ENCODE measurements at places on chromosomes 2 and 18.

DNA sequence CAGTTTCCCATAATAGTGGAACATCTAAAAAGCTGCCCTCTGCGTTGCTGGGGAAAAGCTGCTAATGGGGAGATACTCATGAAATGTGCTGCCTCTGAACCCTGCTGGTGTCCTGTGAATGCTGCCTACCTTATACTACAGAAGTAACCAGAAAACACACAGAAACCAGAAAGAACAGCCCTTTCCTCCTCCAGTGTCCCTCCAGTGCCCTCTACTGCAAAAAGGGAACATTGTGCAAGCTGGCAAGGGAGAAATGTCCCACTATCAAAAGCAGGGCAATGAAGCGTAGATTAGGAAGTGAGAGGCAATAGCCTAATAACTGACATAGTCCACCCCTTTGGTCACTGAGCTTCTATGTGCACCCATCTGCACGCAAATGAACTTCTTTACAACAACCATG, 162.7 kb upstream of the ETAA1 start:
- DNase-seq, result peak; percentile 28

GRCh38 chr2:9629222-9630116, 1.3 kb downstream of the YWHAQ start:
- peak; percentile 53 for DNase-seq

DNA sequence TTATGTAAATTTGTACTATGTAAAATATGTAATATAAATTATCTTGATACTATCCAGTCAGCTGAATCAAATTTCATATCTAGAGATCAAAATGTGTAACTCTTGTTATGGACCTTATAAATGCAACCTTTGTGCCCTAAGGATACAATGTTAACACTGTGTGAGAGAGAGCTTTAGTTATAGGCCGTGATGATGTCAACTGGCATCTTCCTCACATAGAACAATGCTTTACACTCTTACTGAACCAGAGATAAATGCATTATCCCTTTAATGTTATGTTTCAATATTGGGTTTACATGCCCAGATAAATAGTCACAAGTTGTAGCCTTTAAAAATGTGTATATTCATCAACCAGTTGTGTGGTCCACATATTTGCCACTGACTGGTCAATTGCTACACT, 115.1 kb downstream of the KCNJ3 start:
- no peak for DNase-seq

- DNase-seq, result no peak
Measured at GRCh38 chr2:100596465-100596864, 33.7 kb downstream of the PDCL3 start.

DNA sequence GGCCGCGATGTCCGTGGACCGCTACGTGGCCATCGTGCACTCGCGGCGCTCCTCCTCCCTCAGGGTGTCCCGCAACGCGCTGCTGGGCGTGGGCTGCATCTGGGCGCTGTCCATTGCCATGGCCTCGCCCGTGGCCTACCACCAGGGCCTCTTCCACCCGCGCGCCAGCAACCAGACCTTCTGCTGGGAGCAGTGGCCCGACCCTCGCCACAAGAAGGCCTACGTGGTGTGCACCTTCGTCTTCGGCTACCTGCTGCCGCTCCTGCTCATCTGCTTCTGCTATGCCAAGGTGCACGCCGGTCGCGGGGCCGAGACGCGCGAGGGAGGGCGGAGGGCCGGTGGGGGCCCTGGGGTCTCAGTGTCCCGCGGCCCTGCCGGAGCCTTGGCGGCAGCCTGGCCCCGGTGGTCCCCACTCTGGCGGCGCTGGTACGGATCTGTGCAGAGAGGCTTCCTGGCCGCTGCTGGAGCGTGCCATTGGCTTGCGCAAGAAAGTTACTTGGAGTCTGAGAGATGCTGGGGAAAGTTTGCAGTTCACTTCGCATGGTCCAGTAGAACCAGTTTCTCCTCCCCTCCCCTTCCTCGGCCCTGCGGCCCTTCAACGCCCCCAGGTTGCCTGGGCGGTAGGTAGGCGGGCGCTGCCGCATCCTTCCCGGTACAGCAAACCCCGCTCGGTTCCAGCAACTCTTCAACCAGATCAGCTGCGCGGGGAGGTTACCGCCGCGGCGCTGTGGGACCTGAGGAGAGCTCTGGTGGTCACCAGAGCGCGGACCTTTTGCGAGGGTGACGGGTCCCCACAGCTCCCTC, 1.5 kb downstream of the GALR1 start:
- DNase-seq, result no peak

DNA sequence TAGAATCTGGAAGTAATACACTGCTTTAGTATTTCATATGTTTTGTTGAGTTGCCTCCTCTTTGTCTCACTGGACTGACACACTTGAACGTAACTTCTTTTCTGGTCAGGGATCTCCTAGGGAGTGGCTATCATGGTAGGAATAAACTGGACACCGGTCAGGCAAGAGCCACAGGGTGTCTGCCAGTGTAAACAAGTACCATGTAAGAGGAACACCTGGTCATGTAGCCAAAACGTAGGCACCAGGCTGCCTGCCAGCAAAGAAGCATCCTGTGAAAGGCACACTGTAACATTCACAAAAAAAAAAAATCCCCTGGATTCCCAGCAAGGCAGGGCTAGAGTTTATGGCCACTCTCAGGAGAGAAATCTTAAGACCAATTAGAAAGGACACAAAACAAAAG, 372.8 kb upstream of the RND3 start:
- DNase-seq, result no peak

GRCh38 chr2:236972491-236973342, 113.0 kb upstream of the COPS8 start:
- DNase-seq, result peak; percentile 78

DNA sequence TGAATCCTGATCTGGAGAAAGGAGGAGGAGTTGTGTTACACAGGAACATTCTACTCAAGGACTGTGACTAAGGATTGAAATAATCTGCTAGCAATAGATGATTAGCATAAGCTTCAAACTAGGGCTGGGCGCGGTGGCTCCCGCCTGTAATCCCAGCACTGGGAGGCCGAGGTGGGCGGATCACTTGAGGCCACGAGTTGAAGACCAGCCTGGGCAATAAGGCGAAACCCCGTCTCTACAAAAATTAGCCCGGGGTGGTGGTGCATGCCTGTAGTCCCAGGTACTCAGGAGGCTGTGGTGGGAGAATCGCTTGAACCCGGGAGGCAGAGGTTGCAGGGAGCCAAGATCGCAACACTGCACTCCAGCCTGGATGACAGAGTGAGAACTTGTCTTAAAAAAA, 1.5 kb downstream of the TRMT61B start:
- DNase-seq, result no peak

- DNase-seq, result no peak
Measured at GRCh38 chr2:158828378-158829164, 33.5 kb downstream of the DAPL1 start.

DNA sequence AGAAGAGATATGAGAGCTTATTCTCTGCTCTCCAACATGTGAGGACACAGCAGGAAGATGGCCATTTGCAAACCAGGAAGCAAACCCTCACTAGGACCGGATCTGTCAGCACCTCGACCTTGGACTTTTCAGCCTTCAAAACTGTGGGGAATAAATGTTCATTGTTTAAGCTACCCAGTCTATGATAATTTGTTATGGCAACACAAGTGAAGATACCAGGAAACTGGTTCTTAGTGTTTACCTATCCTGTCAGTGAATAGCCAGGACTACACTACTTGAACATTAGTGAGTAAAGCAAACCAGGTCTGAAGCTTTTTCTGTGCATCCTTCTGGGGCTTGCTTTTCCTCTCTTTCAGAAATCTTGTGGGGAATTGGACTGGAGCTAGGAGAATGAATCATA, 44.4 kb upstream of the BARD1 start:
- no peak for DNase-seq

DNA sequence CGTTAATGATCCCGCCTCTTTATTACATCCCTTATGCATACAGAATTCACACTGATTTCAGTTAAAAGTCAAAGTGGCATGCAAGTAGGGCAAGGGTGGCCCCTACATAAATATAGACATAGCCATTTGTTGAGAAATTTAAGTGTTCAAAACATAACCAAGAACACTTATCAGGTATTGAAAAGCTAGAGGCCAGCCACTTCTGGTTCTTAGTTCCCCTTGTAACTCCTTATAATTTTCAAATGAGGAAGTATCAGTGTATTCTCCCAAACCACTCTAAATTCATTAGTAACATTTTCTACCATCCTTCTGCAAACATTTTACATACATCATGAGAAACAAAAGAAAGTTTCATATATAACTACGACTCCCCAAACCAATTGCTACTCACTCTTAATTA, 5.8 kb upstream of the ARL5A start:
- DNase-seq, result no peak

- DNase-seq, result no peak
Measured at GRCh38 chr2:85143463-85144082, 10.4 kb downstream of the TCF7L1 start.

DNA sequence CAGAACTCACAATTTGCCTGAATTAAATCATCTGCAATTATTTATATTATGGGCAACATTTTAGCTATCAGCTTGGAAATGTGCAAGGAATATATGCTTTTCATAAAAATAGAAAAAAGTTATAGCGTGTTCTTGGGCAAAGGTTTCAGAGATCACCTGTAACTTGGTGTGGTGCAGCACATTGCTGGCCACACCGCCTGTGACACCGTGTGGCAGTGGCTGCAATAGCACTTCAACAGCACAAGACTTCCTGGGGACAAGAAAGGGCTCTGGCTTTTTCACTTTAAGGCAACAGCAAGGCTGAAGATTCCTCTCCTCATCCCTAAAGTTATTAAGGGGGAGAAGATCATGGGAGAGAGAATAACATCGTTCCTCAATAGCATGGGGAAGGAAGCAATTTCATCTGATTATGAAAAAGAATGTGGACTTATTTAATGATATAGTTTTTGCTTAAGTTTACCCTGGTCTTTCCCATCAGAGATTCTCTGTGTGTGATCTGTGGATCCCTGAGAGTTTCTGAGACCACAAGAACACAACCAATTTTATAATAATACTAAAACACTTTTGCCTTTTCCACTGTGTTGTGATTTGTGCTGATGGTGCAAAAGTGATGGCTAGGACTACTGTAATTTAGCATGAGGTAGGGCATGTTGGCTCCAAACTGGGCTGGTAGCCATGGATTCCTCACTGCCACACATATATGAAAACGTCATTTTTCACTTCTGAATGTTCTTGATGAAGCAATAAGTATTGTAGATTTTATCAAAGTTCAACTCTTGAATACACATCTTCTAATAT, 15.0 kb upstream of the SERPINB3 start:
- DNase-seq, result peak; percentile 36

- DNase-seq, result no peak
Measured at GRCh38 chr2:238055841-238056240, 5.0 kb upstream of the SCLY start.

DNA sequence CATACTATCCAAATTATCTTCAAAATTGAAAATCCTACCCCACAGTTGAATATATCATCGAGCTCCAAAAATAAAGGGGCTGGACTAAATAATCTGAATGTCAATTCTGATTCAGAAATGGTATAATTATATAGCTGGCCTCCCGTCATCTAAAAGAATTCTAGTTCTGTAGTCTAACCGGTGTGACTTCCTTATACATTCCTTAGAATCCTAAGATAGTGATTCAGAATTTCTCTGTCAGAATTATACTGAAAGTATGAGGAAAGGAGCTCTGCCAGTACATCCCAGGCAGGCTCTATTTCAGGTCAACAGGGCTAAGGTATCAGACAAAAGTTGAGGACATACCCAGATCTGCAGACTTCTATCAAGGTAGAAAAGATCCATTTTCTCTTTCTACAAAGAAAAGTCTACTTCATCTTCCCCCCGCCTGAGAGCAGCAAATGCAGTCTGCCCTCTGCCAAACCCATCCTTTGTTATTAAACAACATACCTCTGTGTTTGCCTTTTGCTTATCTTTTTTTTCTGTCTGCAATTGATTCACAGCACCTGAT, 128.5 kb downstream of the METTL4 start:
- peak; percentile 36 for DNase-seq

- no peak for DNase-seq
Measured at GRCh38 chr2:240473211-240473610, 37.7 kb downstream of the GPC1 start.

- no peak for DNase-seq
Measured at GRCh38 chr2:8424997-8425900, 256.6 kb upstream of the ID2 start.

GRCh38 chr2:72139471-72139873, 8.2 kb downstream of the CYP26B1 start:
- no peak for DNase-seq

DNA sequence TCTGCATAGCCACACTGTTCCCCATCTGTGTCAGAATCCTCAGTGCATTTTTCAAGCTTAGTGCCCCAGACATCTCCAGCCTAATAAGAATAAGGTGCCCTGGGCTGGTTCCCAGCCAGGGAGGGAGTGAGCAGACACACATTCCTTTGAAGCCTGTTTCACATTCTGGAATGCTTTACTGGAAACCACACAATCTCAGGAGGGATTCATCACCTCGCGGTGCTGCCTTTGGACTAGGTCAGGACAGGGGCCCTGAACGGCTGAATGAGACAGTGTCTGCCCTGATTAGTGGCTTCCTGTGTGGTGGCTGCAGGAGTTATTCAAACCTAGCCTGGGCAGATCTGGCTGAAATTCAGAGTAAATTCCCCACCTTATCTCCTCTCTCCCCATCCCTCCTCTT, 108.0 kb upstream of the LDAH start:
- peak; percentile 42 for DNase-seq

DNA sequence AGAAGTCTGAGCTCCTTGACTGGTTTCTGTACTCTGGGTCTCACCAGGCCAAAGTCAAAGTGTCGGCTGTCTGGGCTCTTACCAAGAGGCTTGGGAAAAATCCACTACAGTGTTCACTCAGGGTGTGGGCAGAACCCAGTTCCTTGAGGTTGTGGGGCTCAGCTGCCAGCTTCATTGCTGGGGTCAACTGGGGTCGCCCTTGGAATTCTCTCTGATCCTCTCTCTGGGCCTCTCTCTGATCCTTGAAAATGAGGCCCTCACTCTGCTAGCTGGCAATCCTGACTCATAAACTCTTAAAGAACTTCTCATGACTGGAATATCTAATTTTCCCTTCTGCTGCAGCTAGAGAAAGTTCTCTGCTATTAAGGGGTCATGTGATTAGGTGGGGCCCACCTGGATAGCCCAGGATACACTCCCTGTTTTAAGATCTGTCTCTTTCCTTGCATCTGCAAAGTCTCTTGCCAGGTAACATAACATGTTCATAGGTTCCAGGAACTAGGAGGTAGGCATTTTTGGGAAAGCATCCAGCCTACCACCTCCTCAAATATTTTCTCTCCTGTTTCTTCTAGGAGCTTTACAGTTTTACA, 66.3 kb downstream of the SP110 start:
- peak; percentile 53 for DNase-seq

DNA sequence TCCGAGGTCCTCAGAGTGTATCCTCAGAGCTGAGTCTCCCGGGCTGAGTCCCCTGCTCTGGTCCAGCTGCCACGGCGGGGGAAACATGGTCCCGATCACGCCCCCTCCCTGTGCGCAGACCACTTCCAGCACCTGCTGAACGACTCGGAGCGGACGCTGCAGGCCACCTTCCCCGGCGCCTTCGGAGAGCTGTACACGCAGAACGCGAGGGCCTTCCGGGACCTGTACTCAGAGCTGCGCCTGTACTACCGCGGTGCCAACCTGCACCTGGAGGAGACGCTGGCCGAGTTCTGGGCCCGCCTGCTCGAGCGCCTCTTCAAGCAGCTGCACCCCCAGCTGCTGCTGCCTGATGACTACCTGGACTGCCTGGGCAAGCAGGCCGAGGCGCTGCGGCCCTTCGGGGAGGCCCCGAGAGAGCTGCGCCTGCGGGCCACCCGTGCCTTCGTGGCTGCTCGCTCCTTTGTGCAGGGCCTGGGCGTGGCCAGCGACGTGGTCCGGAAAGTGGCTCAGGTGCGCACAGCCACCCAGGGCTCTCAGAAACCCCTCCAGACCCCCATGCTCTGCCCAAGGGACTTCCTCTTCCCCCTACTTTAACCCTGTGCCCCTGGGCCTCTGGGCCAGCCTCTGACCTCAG, 26.7 kb downstream of the GPC1 start:
- no peak for DNase-seq
